A673 (cell line): ENCODE measurements at places on chromosomes 1 and 21.

DNA sequence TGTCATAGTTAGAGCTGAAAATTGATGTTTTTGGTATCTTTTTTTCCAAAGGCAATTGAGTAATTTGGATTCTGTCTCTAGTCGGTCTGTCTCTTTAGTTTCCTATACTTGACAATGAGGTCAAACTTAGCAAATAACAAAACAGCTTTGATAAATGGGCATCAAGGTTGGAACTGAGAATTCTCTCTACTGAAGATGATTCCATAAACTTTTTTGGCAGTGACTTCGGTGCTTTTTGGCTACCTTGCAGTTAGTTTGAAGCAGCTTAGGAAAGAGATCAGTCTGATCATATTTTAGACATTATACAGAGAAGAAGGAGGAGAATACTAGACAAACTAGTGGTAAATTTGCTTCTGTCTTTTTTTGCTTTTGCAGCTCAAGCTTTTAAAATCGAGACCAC is 559 bp downstream of the VCAM1 start:
- DNase-seq = no peak

GRCh38 chr1:159162516-159163265 is 8.7 kb upstream of the CADM3 start:
- DNase-seq = no peak

- no peak for DNase-seq
These were observed 91.4 kb upstream of the TPTE start for GRCh38 chr21:10430005-10430404.

GRCh38 chr1:71053146-71053545 is 5.5 kb upstream of the PTGER3 start:
- DNase-seq = no peak

GRCh38 chr1:207910591-207911354 is at the start of gene CD34:
CD34 (minus strand) TSS chr1:207911125; CDS start chr1:207911080, 45 bp downstream.
- DNase-seq = peak; percentile 17

DNA sequence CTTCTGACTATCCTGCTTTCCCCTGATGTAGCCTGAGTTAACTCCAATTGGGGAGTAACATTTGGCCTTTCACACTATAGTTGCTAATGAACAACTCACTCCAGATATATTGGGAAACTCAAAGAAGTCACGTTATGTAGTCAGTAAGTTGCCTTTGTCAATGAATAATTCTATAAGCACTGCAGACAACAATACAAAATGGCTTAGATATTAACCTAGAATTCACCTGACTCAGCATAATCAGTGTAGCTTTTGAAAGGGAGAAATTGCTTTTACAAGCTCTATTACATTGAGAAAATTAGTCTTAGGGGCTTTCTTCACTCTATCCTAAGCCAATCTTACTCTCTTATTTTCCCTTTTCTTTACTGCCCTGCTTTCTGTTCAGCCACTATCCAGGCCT is 303.5 kb upstream of the NR5A2 start:
- no peak for DNase-seq

DNA sequence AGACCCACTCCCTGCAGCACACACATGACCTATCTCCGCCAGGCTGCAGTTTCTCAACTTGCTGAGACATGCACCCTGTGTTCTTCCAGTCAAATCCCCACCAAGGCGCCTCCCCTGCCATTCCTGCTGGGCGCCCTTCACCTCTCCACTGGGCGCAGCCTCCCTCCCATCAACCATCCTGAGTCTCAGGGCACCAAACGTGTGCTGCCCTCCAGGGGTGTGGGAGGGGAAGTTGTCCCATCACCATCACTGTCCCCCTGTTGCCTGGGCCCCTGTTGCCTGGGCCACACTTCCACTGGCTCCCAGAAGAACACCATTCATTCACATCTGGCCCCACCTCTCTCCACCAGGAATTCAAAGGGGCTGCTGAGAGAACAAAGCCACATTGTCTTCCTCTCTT is 44.9 kb upstream of the EFHD2 start:
- DNase-seq = no peak

- DNase-seq = peak; percentile 26
These were observed 431.0 kb downstream of the DPYD start for GRCh38 chr1:97489834-97490233.

DNA sequence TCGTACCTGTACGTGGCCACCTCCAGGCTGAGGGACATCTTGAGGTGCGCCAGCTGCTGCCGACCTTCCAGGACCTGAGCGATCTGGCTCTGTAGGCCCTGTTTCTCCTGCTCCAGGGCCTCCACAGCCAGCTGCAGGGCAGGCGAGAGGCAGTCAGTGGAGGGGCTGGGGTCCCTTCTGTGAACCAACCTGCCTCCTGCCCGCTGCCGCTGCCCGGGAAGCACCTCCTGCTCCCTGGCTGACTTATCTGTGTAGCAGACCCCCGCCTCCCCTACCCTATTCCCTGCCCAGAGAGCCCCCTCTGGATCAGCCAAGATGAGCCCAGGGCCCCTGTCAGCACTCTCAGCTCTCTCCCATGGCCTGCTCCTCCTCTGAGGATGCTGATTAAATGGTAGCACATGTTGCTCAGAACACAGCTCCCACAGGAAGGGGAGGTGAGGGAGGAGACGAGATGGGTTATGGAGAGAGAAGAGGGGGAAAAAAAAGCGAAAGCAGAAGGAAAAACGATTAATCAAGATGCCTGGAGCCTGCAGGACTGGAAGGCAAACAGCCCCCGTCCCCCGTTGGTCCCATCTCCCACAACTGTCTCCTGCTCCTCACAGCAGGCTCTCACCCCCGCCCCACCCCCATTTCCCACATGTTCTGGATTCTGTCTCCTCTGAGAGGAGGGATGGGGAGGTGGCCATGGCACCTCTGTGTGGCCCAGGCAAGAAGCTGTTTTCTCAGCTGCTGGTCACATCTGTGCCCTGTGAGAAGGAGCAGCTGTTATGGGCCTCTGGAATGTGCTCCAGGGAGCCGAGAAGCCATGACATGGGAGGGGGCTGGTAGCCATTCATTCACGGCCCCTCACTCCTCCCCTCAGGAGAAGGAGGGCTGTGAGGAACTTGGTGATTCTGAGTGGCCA is 1.7 kb downstream of the NES start:
- no peak for DNase-seq

- DNase-seq = no peak
These were observed 133.4 kb downstream of the PTGER3 start for GRCh38 chr1:70914224-70914623.

- DNase-seq = no peak
These were observed 6.9 kb upstream of the PTGFRN start for GRCh38 chr1:116902723-116903383.

DNA sequence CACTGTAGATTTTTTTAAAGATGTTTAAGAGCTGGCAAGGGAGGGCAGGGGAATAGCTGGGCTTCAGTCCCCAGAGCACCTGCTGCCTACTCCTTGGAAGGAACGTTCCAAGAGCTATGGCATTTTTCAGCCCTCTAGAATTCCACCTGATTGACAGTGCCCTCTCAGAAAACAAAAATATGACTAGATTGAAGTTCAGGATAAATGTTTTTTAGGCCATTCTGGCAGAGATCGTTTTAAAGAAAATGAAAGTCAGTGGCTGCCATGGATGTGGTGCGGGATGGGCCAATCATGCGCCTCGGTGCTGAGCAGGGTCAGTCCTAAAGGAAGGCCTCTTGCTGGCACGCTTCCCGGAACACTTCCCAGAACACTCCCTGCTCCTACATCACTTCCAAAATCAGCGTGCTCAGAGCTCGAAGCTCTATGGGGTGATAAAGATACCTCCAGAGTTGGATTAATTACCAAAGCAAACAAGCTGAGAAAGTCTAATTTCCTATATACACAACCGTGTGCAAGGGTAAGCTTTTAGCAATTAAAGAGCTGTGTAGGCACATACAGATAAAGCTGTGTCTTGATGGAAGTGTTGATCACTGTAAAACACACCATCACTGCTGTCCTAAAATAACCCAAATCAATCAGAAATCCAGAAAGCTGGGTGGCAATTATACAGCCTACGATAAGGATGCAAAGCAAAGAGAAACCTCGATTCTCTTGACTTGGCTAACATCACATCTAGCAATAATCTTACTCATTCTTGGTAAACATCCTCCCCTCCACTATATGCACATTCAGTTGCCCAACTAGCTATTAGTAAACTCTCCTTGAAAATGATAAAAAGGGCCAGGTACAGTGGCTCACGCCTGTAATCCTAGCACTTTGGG is 34.6 kb downstream of the TGFBR3 start:
- peak; percentile 62 for DNase-seq

DNA sequence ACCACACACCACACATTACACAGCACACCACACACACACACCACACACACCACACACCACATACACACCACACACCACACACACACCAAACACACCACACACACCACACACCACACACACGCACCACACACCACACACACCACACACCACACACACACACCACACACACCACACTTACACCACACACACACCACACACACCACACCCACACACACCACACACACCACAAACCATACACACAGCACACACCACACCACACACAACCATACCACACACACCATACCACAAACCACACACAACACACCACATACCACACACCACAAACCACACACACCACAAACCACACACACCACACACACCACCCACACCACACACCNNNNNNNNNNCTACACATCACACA is 40.9 kb upstream of the SIK1 start:
- DNase-seq = no peak

DNA sequence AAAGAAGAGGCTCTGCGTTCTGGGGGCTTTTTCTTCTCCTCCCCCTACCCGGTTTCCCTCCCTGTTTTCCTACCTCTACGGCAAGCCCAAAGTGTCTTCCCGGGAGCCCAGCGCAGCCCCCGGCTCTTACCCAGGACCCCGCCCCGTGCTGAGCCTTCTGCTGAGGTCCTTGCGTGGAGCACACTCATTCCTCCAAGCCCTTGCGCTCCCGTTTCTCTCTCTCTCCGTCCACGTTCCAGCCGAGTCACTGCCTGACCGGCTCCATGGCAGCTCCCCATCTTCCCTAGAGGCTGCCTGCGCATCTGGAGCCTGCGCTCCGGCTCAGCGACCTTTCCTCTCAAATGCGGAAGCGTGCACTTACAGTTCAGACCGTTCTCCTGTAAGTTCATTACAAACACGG is 24.9 kb upstream of the PDXK start:
- no peak for DNase-seq

DNA sequence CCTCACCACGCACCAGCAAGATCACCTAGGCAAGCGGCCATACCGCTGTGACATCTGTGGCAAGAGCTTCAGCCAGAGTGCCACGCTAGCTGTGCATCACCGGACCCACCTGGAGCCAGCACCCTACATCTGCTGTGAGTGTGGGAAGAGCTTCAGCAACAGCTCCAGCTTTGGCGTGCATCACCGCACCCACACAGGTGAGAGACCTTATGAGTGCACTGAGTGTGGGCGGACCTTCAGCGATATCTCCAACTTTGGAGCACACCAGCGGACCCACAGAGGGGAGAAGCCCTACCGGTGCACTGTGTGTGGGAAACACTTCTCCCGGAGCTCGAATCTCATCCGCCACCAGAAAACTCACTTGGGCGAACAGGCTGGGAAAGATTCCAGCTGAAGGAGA is 5.0 kb downstream of the ZNF691 start:
- DNase-seq = no peak

GRCh38 chr1:53619367-53620060 is 119.5 kb downstream of the GLIS1 start:
- DNase-seq = no peak

DNA sequence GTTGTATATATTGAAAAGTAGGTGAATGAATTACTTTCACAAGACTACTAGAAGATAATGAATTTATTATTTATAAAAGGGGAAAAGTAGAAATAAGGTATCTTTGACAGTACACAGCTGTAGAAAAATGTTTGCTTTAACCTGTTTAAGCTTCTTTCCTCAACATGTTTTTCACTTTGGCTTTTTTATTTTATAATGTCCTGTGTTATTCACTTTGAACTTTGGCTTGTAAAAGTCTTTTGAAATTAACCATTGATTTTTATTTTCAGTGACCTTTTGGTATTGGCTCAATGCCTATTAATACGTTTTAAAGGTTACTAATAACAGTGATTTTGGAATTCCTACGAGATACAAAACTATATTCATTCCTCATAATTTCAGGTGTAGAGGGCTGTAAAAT is 57.7 kb upstream of the MPC2 start:
- no peak for DNase-seq

DNA sequence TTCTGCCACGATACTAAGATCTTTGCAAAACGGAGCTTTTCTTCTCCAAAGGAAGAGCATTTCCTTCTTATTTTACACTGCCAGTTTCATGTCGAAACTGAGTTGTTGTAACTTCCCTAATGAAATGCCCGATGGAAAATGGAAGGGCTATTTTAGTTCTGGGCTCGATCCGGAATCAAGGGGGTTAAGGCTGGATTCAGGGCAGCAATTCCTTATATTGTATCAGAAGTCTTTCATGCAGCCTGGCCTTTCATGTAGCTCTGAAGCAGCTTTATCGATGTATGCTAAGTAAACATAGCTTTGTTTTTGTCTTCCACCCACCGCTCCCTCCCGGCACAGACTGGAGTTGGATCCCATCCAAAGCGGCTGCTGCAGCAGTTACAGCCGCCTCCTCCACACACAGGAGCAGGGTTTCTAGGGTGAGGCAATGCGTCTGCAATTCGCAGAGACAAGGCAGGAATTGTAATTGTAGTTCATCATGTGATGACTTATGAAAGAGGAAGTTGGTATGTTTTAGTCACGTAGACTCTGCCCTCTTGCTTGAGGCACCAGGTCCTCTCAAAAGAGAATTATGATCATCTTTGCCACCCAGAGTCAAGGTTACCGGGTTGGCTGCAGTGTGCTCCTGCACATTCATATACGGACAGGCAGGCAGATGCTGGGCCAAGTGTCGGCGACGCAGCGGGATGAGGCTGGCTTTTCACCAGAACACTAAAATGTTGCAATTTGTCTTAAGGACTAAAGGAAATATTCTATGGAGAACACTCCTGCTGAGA is 2.6 kb upstream of the IRF2BP2 start:
- peak; percentile 88 for DNase-seq

DNA sequence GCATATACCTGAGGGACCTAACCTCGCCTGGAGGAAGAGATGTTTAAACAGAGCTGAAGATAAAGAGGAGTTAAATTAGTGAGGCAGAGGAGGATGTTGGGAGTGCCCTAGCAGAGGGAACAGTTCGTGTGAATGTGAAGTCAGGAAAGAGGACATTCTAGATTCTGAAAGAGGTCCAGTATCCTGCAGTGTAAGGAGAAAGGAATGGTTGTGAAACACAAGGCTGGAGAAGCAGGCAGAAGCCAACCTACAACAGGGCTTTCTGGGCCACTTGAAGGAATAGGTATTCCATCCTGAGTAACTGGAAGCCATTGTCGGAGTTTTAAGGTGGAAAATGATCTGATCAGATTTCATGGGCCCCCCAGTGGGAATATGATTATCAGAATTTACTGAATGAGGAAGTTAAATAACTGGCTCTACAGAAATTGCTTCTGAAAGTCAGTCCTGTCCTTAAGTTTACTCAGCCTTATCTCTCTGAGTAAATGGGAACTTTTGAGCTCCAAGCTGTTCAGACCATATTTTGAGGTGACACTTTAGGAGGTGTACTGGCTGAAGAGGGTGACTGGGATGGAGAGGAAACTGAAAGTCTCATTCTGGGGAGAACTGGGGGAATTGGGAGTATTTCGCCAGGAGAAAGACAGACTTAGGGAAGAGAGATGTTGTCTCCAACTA is 24.4 kb upstream of the FAAH start:
- DNase-seq = no peak

GRCh38 chr1:44499306-44499705 is 94.3 kb downstream of the RNF220 start:
- DNase-seq = no peak

- no peak for DNase-seq
These were observed 206.2 kb upstream of the PTBP2 start for GRCh38 chr1:96515430-96515829.

- no peak for DNase-seq
These were observed 59.4 kb upstream of the SERBP1 start for GRCh38 chr1:67489643-67490042.

- no peak for DNase-seq
These were observed 60.7 kb upstream of the ITPKB start for GRCh38 chr1:226799634-226800281.
